Fibroblast of skin of right quadriceps (primary cell): ENCODE measurements at places on chromosomes 7 and 10.
A peak's percentile ranks its signal among the peaks of the same experiment; 100 is the strongest.

DNA sequence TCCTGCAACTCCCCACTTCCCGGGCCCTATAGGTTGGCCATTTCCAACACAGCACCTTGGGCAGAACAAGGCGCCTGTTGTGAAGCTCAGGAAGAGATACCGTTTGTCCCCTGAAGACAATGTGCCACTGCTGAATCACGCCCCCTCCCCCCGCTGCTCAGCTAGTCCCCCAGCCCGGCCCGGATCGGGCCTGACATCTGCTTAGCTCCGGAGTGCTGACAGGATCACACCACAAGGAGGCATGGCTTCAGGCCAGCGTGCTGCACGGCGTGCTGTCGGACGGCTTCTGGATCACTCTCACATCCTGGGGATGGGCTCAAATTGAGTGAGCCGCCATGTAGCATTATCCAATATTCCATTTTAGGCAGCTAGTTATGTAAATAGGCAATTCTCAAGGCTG, 62.1 kb upstream of the EFCAB10 start:
- DNase-seq = peak; percentile 31

GRCh38 chr10:68251151-68251550, 19.2 kb upstream of the ATOH7 start:
- DNase-seq = no peak

- peak; percentile 94 for DNase-seq
These were observed 3.7 kb downstream of the STX1A start for GRCh38 chr7:73715648-73716317.

- DNase-seq = no peak
These were observed 105.2 kb downstream of the VWC2 start for GRCh38 chr7:49878627-49879026.

GRCh38 chr10:107341281-107341680, 176.8 kb upstream of the SORCS1 start:
- DNase-seq = no peak

DNA sequence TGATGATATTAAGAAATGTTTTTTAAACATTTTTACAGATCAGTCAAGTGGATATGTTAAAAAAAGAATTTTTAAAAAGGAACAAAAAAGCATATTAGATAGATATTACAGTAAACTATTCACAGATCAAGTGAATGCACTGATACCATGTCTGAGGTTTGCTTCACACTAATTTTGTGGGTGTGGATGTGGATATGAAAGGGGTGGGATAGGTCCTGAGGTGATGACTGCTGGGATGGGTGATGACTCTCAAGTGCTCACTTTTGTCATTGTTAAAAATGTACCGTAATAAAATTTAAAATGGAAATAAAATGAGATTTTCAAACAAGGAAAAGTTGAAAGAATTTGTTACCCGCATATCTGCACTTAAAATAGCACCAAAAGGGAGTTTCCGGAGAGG, 54.1 kb downstream of the AGMO start:
- DNase-seq = no peak

- no peak for DNase-seq
These were observed 292.3 kb upstream of the PITRM1 start for GRCh38 chr10:3464760-3465405.

DNA sequence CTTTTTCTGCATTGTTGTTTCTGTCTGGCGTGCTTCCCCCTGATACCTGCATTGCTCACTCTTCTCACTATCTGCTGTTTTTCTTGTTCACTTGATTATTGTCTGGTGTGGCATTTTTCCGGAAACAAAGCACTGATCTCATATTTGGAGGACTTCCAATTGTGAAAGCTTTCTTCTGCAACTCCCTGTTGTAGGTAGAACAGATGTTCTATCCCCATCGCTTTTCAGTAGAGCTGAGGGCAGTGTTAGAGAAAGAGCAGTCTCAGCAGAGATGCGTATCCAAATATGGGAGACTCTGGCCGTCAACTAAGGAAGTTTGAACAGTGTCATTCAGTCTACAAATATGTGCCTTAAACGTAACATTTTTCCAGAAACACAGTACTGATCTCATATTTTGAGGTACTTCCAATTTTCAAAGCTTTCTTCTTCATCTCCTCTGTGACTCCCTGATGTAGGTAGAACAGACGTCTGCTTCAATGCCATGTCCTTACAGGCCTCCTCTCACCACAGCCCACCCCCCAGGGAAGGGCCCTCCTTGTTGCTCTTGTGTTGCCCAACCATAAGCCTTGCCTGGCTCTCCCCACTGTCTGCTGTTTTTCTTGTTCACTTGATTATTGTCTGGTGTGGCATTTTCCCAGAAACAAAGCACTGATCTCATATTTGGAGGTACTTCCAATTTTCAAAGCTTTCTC, 27.1 kb upstream of the GJD4 start:
- DNase-seq = peak; percentile 17

- no peak for DNase-seq
These were observed 32.6 kb downstream of the DKK1 start for GRCh38 chr10:52346394-52347326.

DNA sequence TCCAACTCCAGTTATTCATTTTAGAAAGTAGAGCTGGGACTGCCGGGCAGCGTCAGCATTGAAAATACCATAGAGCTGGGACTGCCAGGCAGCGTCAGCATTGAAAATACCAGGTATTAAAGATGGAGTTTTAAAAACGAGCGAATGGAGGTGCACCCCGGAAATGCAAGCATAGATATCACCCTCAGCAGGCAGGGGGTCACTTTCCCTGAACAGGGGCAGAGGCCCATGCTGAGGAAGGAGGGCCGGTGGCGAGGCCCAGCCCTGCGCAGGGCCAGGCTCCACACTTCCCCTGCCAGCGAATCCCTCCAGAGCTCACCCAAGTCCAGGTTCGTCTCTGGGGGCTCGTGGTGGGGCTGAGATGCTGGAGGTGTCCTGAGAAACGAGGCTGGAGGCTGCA, 84.8 kb upstream of the DIP2C start:
- no peak for DNase-seq
